ENCODE measurements at places on chromosomes 6 and 20.

- DNase-seq: no peak
Observed at GRCh38 chr6:28953585-28954258, 29.9 kb upstream of the TRIM27 start.

- no peak for DNase-seq
Observed at GRCh38 chr20:32945710-32946221, 58.5 kb downstream of the SUN5 start.

DNA sequence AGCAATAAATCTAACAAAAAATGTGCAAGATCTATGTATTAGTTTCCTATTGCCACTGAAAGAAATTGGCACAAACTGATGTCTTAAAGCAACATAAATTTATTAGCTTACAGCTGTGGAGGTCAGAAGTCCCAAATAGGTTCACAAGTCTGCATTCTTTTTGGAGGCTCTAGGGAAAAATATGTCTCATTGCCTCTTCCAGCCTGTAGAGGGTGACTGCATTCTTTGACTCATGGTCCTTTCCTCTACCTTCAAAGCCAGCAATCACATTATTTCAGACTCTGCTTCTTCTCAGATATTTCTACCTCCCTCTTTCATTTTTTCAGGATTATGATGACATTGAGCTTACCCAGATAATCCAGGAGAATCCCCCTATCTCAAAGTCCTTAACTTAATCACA lies 1531.1 kb downstream of the KHDRBS2 start:
- DNase-seq: no peak

- DNase-seq: no peak
Observed at GRCh38 chr6:108432792-108433191, 127.9 kb upstream of the FOXO3 start.

GRCh38 chr20:5430670-5431069 lies 113.9 kb upstream of the PROKR2 start:
- no peak for DNase-seq

DNA sequence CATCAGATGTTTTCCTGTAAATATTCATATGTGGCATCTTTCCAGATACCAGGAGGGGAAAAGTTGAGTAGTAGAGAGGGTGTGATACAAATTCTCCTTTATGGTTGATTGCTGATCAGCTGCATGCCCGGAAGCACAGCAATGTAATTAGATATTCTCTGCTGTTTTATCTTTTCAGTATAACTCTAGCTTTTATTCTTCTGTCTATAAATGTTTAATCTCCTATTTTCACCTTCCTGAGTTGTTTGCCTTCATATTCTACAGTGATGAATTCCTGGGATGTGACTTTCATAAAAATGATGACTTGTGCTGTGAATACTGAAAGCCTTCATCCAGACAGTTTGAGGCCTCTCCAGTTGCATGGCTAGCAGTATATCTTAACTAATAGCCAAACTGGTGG lies 53.7 kb downstream of the SH3BGRL2 start:
- no peak for DNase-seq

GRCh38 chr6:131572686-131573415 lies at the start of gene ARG1:
ARG1 (plus strand) TSS chr6:131573226; CDS start chr6:131573283, 57 bp downstream.
- DNase-seq: no peak

Data from stimulated activated CD4-positive, alpha-beta T cell treated with anti-CD3 and anti-CD28 coated beads, Interleukin-4, amount 100 ng/mL, for 48 hours (primary cell).